A549 treated with GW870086 at 1 μM for 4 hours (cell line): ENCODE measurements at places on chromosomes 6 and 20. TPM values are rescaled to one million over a fixed set of nuclear protein-coding genes. Genes with fewer than 3 reads are reported as not detected.

Gene MUC22
- total RNA-seq: 0.02 TPM in 1 of 5 replicates, not detected in the others

Gene GPX5
- not detected in 5 replicates for total RNA-seq

Gene FOXF2
- 17.4 to 22.0 TPM (median 21.4 TPM) in 5 replicates for total RNA-seq

Gene TMEM151B
- 0.06 to 0.08 TPM (median 0.07 TPM) in 4 of 5 replicates, not detected in the other for total RNA-seq

Gene BAG2
- total RNA-seq: 7.6 to 8.9 TPM (median 8.0 TPM) in 5 replicates

Gene SLC26A8
- not detected in 5 replicates for total RNA-seq

Gene SLCO4A1
- total RNA-seq: 6.8 to 11.9 TPM (median 11.1 TPM) in 5 replicates

Gene SOBP
- total RNA-seq: 0.69 to 1.3 TPM (median 0.84 TPM) in 5 replicates

Gene CST11
- total RNA-seq: not detected in 5 replicates

Gene SCRT2
- not detected in 5 replicates for total RNA-seq

Gene TPD52L1
- total RNA-seq: 40.0 to 56.8 TPM (median 48.0 TPM) in 5 replicates

Gene ALDH5A1
- total RNA-seq: 6.0 to 8.1 TPM (median 6.7 TPM) in 5 replicates

Gene VSX1
- 0.43 to 1.1 TPM (median 0.61 TPM) in 5 replicates for total RNA-seq

Gene PBOV1
- not detected in 5 replicates for total RNA-seq

Gene HMGCLL1
- total RNA-seq: 0.10 to 0.23 TPM (median 0.14 TPM) in 5 replicates

Gene EDN1
- total RNA-seq: 35.0 to 37.9 TPM (median 35.4 TPM) in 5 replicates

Gene DYNLT2
- 0.44 to 0.68 TPM (median 0.57 TPM) in 5 replicates for total RNA-seq

Gene ENPP4
- 0.11 to 0.41 TPM (median 0.25 TPM) in 5 replicates for total RNA-seq

Gene PARD6B
- 2.6 to 3.5 TPM (median 3.2 TPM) in 5 replicates for total RNA-seq

Gene ZNF292
- 2.0 to 4.1 TPM (median 3.1 TPM) in 5 replicates for total RNA-seq

Gene RIPOR2
- 0.13 to 0.18 TPM (median 0.15 TPM) in 4 of 5 replicates, not detected in the other for total RNA-seq

Gene C20orf141
- 0.46 to 0.96 TPM (median 0.50 TPM) in 3 of 5 replicates, not detected in the others for total RNA-seq

Gene C2
- total RNA-seq: 0.07 to 0.43 TPM (median 0.23 TPM) in 5 replicates

Gene CFB
- total RNA-seq: 1.6 to 3.3 TPM (median 2.4 TPM) in 5 replicates

Gene SAMD10
- total RNA-seq: not detected in 5 replicates

Gene TPBG
- 37.2 to 43.3 TPM (median 41.9 TPM) in 5 replicates for total RNA-seq

Gene SLC22A16
- total RNA-seq: not detected in 5 replicates

Gene BMP5
- total RNA-seq: not detected in 5 replicates

Gene DEFB116
- not detected in 5 replicates for total RNA-seq
